Progenitor cell of endocrine pancreas (in vitro differentiated cells): ENCODE measurements at places on chromosomes 6 and 20.

DNA sequence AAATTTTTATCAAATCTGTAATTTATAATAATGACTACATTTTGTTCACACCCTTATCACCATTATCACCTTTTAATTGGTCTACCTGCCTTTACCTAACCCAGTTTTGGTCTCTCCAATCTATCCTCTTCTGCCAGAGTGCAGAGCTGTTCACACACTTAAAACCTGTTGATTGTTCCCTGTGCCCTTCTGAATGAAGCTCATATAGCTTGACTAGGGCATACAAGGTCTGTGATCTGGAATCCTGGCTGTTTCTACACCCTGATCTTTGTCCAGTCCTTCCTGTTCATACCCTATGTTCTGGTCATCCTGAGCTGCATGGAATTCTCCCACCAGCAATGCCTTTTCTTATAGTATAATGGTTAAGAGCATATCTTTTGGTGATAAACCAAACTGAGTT lies 28.9 kb upstream of the SUMO4 start:
- DNase-seq: no peak

DNA sequence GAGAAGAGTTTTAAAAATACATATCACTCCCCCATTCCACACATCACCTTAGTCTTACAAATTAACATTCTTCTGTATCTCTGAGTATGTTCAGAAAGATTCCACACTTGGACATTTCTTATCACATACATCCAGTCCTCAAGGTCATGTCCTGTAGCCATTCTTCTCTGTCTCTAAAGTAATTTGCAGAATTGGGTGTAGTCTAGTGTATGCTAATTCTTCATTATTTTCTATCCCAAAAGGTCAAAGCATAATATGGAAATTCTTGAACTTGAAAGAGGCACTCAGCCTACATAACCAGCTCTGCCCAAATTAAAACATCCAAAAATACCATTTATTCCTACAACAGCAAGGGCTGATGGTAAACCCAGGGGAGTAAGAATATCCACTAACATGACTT lies 286.0 kb downstream of the HAO1 start:
- DNase-seq: no peak

DNA sequence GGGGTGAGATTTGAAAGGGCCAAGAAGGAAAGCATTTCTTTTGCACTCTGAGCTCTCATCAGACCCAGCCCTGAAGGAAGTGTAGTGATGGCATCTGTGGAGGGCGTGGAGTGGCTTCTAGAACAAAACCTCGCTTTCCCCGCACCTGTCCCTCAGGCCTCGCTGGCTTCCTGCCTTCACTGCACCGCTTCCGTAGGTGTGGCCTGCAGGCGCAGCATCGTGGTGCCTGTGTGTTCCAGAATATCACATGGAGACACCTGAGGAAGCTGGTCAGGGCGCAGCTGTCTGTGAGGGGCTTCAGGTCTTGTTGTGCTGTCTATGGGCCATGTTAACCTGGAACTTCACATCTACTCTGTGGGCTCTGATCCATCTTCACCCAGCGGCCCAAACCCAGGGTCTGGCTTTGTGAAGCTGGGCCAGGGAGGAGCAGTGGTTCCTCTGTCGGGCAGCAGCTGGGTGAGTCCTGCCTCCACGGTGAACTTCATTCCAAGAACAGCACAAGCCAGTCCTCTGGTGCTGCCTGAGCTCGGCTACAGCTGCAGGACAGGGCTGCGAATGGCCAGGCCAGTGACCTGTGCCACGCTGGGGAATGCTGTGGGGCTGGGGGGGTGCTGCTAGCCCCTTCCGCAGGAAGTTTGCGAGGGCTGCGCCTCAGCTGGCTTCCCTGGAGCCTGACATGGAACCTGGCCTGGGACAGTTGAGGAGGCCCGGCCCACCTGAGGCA lies 40.9 kb downstream of the DSTN start:
- DNase-seq: no peak

DNA sequence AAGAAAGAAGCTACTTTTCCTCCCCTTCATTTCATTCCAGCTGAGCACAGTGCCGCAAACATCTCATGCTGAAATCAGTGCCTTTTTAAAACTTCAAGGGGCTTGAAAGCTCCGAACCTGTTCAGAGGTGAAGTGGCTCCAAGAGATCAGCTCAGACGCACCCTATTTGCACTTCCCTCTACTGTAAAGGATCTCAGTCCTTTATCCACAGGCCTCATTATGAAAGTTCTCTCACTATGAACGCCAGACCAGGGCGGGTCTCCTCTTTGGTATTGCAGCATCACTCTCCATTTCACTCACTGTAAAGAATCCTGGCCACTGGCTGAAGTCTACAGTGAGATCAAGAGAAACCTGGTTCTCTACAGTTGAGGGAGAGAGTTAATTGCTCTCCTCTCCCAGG lies 232.7 kb upstream of the POU3F2 start:
- DNase-seq: no peak

DNA sequence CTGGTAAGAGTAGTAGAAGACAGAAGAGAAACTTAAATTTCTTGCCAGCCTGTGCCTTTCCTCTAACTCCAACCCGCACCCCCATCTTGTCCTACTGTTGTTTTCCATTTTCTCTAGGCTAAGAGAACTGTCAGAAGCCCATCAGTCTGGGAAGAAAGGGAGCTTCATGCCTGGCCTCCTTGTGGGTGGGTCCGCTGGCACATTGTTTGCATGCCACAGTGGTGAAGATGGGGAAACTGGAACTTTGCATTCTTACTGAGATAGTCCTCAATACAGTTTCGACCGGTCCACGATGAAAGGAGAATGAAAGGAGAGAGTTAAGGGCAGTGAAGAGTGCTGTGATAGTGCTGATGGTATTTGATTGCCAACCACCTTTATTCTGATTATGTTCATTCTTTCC lies 103.1 kb downstream of the TCP11 start:
- DNase-seq: no peak
